Renal cortex interstitium (tissue), 15 donors: ENCODE measurements at places on chromosomes 3 and 15. TPM values are rescaled to one million over a fixed set of nuclear protein-coding genes. Genes with fewer than 3 reads are reported as not detected.

DNA sequence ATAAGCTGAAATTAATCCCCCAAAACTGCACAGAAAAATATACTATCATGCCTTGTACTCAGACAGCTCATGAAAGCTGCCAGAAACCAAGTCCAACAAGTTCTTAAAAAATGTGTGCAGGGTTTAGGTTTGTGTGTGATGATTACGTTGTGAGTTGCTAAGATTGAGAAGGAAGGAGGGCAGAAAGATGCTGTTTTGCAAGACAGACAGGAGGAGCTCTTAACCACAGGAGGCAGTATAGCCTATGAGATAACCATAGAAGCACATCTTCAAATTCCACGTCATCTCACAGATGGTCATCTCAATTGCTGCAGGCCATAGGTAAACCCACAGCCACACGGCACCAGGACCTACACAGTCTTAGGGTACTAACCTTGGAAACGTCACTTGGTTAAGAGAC, 191.9 kb downstream of the STT3B start:
- no peak for DNase-seq

DNA sequence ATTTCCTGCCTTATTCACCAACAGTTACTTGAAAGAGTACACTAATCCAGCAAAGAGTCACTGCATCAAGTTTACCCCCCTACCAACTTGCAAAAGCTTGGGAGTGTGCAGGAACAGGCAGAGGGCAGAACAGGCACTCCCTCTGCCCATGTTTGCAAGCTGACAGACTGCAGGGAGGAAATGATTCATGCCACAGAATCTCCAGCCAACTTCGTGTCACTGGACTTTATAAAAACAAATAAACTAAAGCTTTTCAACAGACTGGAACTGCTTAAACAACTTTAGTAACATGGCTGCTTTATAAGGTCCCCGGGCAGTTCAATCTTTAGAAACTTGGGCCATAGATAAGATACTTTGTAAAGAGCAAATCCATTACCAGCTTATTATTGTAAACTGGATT, 129.5 kb downstream of the THRB start:
- no peak for DNase-seq

GRCh38 chr15:99202176-99202552, 47.2 kb downstream of the TTC23 start:
- DNase-seq: no peak

GRCh38 chr15:82692171-82692570, 17.5 kb downstream of the AP3B2 start:
- DNase-seq: no peak

GRCh38 chr3:177057768-177058167, 139.5 kb downstream of the TBL1XR1 start:
- no peak for DNase-seq

DNA sequence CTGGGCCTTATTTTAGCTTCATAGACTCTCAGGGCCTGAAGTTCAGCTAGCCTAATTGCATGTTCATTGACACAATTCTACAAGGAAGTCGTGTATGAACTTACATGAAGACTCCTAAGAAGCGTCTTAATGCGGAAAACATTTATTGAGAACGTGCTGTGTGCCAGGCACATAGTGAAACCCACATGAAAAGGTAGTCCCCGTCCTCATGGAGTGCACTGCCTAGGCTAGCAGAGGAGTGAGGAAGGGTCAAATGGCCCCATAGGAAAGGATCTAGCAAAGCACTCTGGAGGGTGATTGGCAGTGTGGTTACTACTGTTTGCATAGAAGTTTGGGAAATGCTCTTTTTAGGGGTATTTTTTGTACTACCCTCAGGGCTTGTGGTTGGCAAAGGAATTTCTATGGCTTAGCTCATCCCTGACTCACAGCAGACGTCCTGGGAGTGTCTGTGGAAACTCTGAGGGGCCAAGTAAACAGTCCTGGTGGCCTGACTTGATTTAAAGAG, 854 bp upstream of the NPTN start:
- no peak for DNase-seq

DNA sequence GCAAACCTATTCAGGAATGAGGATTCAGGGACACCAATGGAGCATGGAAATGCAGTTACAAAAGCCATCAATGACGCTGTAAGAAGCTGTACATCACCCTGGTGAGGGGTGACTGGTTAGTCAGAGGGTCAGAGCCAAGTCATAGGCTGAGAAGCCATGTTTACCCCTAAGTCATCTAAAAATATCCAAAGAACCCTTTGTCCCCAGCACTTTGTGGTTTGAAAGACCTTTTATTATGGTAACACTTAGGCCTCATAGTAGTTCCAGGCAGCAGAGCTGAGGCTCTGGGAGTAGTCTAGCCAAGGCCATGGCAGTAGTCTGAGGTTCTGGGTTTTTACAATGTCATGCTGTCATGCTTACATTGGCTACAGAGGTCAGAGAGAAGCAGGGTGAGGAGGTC, 131.2 kb downstream of the CTNNB1 start:
- no peak for DNase-seq

DNA sequence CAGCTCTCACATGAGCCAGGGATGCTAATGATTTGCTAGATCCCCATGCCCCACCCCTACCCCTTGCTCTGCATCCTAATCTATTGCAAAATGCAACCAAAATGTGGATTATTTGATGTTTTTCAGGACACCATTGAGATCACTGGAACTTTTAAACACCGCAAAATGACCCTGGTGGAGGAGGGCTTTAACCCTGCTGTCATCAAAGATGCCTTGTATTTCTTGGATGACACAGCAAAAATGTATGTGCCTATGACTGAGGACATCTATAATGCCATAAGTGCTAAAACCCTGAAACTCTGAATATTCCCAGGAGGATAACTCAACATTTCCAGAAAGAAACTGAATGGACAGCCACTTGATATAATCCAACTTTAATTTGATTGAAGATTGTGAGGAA, 29.7 kb downstream of the HDC start:
- no peak for DNase-seq

GRCh38 chr3:61158216-61158615, 93.0 kb downstream of the FHIT start:
- no peak for DNase-seq

DNA sequence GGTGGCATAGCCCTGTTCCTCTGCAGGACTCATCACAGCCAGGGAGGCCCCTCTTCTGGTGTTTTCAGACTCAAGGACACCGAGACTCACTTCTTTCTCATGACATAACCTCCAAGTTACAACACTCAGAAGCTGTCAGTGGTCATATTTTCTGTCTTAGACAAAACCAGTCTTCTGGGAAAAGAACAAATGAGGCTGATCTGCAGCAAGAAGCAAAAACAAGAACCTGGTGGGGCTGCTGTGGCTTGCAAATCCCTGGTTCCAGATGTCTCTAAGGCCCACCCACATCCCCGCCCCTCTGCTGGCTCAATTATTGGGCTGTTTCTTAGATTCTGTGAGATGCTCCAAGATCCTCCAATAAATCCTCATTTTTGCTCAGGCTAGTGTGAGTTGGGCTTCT, 16.6 kb upstream of the LOXL1 start:
- DNase-seq: no peak

GRCh38 chr3:106082616-106083015, 213.8 kb upstream of the CBLB start:
- DNase-seq: no peak

DNA sequence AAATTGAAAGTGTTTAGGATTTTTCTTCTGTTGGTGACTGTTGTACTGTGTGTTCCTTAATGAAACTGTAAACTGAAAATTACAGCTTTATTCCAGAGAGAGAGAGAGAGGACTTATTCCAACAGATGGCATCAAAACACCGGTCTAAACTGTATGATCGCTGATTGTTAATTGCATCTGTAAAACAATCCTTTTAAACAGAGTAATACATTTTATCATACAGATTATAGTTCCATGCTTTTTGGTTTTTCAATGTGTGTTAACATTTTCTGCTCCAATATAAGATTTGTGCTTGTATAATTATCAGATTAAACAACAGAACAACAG, 289.7 kb upstream of the DNAJC19 start:
- DNase-seq: no peak

GRCh38 chr3:63933459-63933858, 21.3 kb upstream of the SCAANT1 start:
- DNase-seq: no peak

DNA sequence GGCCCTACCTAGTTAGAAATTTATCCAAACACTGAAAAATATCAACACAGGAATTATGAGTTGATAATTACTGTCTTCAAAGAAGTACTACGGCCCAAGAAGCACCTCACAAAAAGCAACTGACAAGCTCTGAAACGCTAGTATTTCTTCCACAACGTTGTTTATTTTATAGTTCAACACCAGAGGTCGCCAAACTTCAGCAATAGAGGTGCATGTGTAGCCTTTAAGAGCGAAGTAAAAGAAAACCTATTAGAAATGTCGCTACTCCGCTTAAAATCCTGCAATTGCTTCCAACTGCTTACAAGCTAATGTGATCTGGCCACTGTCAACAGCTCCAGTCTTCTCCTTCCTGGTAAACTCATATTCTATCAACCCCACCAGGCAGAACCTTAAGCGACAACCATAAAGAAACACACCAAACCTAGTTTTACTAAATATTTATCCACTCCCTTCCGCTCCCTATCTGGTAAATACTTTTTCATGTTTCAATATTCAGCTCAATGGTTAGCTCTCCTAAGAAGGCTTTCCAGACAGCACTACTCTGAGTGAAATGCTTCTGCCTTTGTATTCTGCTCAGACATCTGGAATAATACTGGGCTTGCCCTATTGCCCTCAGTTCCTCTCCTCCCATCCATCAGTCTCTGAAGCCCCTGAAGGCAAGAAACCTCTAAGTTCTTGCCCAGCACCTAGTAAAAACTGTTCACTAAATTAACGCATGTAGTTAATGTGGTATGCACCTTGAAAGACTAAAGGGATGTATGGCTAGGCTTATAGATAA, 110.2 kb downstream of the NR1I2 start:
- DNase-seq: peak; percentile 79

GRCh38 chr3:178558637-178559036, 22.4 kb downstream of the KCNMB2 start:
- DNase-seq: peak; percentile 52

DNA sequence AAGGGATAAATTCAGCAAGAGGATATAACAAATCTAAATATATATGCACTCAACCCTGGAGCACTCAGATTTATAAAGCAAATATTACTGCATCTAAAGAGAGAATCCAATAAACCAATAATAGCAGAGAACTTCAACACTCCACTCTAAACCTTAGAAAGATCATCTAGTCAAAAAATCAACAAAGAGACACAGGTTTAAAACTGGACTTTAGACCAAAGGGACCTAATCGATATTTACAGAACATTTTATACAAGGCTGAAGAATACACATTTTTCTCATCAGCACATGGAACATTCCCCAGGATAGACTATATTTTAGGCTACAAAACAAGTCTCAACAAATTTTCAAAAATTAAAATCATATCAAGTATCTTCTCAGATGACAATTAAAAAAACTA, 379.0 kb downstream of the GBE1 start:
- no peak for DNase-seq

GRCh38 chr3:67357610-67358458, 296.6 kb downstream of the SUCLG2 start:
- DNase-seq: no peak

DNA sequence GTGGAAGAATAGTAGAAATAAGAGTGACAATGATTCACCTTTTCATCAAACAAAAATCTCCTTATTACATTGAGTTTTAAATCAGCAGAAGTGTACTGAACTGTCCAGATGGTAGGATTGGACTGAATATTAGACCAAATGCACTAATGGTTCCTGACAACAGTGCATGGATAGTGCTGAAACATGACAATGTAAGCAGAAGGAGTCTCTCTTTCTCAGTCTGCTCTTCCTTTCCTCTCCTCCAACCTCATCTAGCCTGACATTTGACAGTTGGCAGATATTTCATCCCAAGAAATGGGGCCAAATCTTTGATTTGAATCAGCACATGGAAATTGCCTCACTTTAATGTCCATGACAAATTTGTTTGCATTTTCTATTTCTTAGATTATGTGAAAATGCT, 225.1 kb upstream of the PLSCR5 start:
- no peak for DNase-seq

GRCh38 chr3:108208831-108209230, 13.4 kb downstream of the IFT57 start:
- DNase-seq: no peak

DNA sequence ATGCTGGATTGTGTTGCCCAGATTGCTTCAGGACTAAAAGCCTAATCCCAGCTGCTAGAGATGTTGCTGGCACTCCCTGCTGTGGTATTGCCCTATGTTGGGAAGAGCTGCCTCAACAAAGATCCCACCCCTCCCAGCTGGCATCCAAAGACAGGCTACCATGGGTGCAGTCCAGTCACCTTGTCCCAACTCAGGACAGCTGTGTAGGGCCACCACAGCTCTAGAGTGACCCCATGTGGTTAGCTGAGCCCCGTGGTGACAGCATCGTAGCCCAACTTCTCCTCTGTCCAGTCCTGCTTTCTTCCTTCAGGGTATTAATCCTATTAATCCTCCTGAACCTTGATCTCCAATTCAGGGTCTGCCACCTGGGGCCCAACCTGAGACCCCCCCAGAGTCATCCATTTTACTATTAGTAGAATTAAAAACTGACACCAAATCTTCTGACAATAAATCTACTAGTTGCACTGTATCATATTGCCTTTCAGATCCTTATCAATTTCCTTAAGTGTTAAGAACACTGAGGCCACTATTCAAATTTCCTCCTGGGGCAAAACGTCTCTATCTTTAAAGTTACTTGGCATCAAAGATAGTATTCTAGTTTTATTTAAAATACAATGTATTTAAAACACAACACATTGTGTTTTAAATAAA, 83.5 kb downstream of the AQP9 start:
- no peak for DNase-seq

DNA sequence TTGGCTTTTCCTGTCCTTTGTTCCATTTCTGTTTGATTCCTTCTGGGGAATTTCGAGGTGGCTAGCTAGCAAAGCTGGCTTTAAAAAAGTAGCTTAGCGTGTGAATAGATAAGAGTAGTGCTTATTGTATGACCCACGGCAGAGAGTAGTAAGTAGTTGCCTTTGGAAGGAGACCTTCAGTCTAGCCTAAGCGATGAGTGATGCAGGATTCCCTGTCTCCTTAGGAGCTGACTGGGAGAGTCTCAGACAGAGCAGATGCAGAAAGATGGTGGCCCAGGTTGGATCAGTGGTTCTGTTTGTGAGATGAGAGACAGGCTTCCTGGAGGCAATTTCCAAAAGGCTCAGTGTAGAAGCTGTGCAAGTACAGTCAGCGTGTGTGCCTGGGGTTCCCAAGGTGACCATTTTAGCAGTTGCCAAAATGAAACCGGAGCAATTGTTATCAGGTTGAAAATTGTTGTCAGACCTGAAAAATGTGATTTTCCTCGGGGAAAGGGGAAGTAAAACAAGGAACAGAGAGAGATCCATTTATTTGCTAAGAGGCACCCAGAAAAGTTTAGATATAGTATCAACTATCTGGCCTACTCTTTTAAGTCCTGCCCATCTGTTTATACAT, 681 bp upstream of the IL5RA start:
- no peak for DNase-seq

Gene C3orf22
- polyA plus RNA-seq: 0.17 TPM

Gene CPN2
- 0.82 TPM for polyA plus RNA-seq

Gene SEMA7A
- polyA plus RNA-seq: 5.2 TPM

Gene LEKR1
- polyA plus RNA-seq: 2.2 TPM

Gene GOLGA6L4
- 33.3 TPM for polyA plus RNA-seq

Gene CHRD
- 19.0 TPM for polyA plus RNA-seq

Gene KNL1
- 19.0 TPM for polyA plus RNA-seq

Gene POLQ
- 7.4 TPM for polyA plus RNA-seq

Gene TICRR
- polyA plus RNA-seq: 12.3 TPM
